NCI-H774 (cell line): ENCODE measurements at places on chromosomes 7 and 10.

GRCh38 chr7:477626-478220 lies 41.9 kb downstream of the PDGFA start:
- DNase-seq = no peak

GRCh38 chr7:94406696-94407095 lies 12.0 kb downstream of the COL1A2 start:
- DNase-seq = no peak

DNA sequence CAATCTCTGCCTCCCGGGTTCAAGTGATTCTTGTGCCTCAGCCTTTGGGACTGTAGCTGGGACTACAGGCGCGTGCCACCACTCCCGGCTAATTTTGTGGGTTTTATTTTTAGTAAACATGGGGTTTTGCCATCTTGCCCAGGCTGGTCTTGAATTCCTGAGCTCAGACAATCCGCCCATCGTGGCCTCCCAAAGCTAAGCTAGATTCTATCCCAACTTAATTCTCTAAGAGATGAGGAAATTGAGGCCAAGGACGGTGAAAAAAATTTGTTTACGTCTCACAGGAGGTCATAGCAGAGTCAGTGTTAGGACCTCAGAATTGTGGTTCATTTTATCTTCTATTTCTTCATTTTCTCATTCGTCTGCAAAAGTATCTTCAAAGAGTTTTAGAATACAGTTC lies 6.1 kb downstream of the CCAR1 start:
- DNase-seq = no peak

DNA sequence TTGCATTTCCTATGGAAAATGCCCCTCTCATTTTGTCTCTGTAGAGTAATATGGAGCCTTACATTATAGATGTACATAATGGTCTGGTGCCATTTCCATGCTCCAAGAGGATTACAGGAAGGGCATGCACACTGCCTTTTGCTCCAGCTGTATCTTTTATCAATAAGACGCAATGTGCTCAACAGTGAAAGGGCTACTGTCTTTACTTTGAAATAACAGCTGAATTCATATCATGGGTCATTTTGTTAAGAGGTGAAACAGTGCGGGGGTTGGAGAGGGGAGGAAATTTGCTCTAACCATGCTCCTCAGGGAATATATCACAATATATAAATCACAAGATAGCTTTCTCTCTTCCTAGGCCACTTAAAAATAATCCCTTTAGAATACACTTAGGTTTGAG lies 77.7 kb downstream of the ICA1 start:
- DNase-seq = no peak
